ENCODE measurements at places on chromosomes 11 and 22.

- no peak for DNase-seq
These were observed 14.7 kb upstream of the APLP2 start for GRCh38 chr11:130054966-130055365.

- no peak for DNase-seq
These were observed 1.2 kb downstream of the FOLR3 start for GRCh38 chr11:72136684-72137262.

GRCh38 chr11:12158909-12159308 is 48.5 kb downstream of the MICAL2 start:
- DNase-seq: no peak

DNA sequence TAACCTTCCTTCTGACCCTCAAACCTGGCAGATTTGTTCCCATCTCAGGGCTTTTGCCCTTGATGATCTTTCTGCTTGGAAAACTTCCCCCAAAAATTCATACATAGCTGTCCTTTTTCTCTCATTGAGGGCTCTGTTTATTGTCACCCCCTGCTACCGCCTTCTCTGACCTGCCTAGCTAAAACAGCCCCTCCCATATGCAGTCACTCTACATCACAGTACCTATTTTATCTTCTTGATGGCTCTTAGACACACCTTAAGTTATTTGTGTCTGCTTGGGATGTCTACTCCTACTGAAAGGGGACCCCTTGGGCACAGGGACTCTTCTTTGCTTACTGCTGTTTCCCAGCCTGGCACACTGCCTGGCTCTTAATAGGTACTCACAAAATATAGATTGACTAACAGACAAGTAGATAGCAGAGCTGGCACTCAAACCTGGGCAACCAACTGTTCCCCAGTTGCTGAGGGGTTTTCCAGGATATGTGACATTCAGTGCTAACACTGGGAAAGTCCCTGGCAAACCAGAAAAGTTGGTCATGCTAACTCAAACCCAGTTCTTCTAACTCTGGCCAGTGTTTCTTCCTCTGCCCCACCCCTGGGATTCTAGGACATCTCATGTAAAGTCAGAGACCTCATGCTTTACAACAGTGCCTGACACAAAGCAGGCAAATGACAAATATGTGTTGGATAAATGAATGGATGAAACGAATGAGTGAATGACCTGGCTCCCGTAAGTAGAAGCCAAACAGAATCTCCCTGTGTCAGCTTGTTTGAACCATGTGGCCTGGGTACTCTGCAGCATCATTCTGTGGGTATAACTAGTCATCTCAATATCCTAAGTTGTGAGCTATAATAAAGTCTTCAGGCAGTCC is 19.8 kb upstream of the FJX1 start:
- no peak for DNase-seq

DNA sequence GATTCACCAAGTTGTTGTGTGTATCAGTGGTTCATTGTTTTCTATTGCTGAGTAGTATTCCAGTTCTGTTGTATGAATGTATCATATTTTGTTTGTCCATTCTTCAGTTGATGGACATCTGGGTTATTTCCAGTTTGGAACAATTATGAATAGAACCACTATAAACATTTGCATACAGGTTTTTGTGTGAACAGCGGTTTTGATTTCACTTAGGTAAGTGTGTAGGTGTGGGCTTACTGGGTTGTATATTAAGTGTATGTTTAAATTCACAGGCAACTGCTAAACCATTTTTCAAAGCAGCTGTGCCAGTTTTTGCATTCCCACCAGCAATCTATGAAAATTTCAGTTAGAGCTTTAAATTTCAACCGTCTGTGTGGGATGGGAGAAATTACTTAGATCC is 217.8 kb downstream of the NELL1 start:
- DNase-seq: no peak

DNA sequence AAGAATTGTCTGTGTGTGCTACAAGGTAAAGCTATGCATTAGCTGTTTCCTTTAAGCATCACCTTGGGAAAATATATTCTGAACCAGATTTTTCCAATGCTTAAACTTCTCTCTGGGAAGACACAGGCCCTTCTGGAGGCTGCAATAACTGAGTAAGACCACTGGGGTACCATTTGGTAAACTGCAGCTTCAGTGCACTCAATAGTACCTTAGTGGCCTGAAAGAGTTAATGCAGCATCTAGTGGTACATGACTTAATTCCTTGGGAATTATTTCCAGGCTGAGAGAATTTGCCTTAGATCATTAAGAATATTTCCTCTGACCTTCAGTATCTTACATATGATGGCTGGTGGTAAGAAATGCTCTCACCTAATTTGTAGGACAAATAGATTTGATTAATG is 727.4 kb downstream of the DLG2 start:
- peak; percentile 16 for DNase-seq

- no peak for DNase-seq
These were observed 342.3 kb downstream of the LARGE1 start for GRCh38 chr22:33577862-33578411.

GRCh38 chr11:95346265-95346664 is 115.3 kb upstream of the SESN3 start:
- no peak for DNase-seq

DNA sequence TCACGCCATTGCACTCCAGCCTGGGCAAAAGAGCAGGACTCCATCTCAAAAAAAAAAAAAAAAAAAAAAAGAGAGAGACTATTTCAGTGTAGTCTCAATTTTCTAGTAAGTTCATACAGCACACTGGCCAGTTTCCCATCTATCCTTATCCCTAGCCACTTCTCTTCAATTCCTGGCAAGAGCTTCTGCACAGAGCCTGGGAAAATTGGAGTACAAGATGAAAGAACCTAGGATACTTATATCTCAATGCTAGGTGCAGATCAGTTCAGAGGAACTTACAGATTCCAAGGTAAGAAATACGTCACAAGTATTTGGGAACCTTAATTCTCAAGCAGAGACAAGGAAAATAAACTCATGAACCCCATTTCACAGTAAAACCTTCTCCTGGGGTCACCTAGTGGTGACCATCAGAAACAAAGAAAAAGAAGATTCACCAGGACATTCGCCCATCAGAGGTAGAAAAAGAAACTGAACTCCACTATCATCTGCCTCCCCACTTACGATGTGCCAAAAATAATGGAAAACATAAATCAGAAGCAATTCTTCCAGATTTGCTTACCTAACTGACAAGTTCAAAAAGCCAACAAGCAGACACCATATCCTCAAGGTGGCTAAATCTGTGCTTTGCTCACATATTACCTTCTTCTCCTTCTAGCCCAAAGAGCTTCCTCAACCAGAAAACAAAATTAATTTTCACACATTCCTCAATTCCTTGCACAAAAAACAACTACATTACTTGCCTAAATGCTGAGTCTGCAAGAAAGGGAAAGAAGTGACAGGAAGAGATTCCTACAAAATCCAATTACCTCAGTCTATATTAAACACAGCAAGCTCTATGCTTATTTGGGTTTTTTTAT is 4.9 kb downstream of the DENND5A start:
- DNase-seq: no peak

DNA sequence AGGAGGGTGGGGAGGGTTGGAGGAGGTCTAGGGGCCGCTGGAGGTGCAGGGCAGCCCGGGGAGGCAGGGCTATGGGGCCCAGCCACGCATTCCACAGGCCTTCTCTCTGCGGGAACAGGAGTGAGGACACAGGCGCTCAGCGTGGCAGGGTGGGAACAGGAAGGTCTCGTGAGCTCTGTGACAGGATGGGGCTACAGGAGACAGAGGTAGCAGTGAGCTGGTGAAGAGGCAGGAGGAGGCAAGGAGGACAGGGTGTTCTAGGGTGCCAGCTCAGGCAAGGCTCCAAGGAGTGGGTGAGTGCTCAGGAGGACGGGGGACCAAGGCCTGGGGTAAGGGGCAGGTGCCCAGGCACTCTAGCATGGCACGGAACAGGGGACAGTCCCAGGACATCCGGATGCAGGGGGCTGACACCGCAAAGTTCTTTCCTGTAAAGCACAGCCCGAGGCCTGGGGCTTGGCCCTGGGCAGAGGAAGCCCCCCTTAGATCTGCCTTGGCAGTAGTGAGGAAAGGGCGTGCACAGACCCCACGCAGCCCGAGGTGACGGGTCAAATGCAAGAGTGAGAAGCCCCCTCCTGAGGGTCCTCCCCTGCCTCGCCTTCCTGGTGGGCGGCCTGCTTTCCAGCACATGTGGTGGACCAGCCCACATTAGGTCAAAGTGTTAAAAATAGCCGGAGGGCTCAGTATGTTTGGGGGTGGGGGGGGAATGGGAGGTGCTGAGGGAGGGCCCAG is 4.7 kb upstream of the NEAT1 start:
- DNase-seq: peak; percentile 29

DNA sequence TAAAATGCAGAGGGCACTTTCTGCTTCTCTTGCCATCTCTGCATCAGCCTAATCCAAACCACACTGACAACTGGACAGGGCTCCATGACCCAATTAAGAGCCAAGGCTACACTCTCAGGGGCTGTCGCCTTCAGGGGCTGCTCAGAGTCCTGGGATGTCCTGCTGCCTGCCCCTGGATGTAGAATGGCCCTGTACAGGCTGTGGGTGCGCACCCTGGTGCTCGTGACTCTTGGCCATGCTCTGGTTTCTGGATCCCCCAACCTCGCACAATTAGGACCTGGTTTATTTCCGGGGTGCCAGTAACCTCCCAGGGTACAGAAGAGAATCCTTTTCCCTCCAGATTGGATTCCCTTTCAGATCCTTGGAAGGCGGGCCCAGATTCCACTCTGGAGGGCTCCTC is 11.3 kb downstream of the IFT27 start:
- DNase-seq: no peak

- no peak for DNase-seq
These were observed 72.9 kb upstream of the SEPTIN5 start for GRCh38 chr22:19641254-19641982.

All from NB4 (cell line).